ENCODE measurements at places on chromosomes 1 and 21.
A peak's percentile ranks its signal among the peaks of the same experiment; 100 is the strongest.

GRCh38 chr1:112396653-112397471 is 848 bp downstream of the CTTNBP2NL start:
- H3K27ac ChIP-seq = peak overlapping the region; percentile 85
- no peaks in the 10 kb centered on the region for H3K27me3 ChIP-seq
- no peaks in the 10 kb centered on the region for H3K36me3 ChIP-seq
- no peak for DNase-seq
- no peaks in the 10 kb centered on the region for H3K4me1 ChIP-seq

DNA sequence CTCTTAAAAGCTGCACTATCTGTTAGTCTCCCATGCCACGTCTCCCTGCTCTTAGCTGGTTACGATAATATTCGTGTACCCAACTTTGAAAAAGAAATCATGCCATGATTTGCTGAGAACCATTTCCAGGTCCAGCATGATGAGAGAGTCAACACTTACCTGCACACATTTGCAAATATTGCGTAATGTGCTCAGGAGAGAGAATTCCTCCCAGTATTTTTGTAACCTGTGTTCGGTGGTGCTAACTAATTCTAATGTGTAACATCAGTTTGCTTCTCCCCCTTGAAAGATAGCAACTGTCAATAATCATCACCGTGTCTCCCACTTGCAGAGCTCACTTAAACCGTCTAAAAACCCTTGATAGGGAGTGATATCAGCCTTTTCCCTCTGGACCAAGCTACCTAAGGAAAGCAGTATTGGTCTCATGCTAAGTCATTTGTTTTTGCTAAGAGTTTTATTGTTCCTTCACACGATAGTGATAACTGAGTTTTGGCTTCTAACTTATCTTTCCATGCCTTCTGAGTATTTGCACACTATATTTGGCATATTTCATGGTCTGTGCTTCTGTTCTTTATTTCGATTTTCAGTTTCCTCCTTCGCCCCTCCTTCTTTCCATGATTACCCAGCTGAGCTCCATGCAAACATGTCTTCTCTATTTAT is 61.1 kb upstream of the IRF2BP2 start:
- H3K36me3 ChIP-seq = no peaks in the 10 kb centered on the region
- H3K4me1 ChIP-seq = peaks cover 29% of the 10 kb centered on the region
- H3K27me3 ChIP-seq = no peaks in the 10 kb centered on the region
- peak overlapping the region; percentile 9 for H3K4me3 ChIP-seq

DNA sequence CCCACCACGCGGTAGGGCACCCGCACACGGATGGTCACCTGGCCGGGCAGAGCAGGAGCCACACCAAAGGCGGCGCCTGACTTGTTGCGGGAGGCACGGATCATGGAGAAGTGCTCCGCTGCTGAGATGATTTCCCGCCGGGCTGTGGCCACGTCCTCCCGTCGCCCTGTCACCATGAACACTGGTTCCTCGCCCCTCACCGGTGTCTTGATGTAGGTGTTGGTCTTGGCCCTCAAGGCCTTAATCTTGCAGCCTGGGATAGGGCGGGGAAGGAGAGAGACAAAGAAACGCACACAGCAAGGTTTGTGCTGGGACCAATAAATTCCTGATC is 4.9 kb downstream of the MEX3A start:
- H3K36me3 ChIP-seq = no peaks in the 10 kb centered on the region
- no peaks in the 10 kb centered on the region for H3K27me3 ChIP-seq
- DNase-seq = no peak

- H3K36me3 ChIP-seq = peaks cover 6% of the 10 kb centered on the region
- H3K4me3 ChIP-seq = no peak overlapping the region
- no peak for DNase-seq
- H3K27me3 ChIP-seq = no peaks in the 10 kb centered on the region
Measured at GRCh38 chr1:24427545-24427862, 11.9 kb downstream of the NIPAL3 start.

DNA sequence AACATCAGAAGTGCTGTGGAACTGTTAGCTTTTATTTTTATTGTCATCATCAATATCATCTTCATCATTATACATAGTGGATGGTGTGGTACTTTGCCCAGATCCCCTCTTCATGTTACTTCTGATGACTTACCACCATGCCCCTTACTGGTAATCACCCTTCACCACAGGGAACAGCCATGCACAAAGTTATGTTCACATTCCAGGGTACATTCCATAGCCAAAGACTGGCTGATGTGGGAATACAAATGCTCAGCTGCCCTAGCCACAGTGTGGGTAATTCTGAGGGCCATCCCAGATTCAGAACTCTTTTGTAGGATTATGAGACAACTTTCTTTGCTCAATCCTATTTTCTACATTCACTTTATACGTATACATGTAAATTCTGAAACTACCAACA is 691.3 kb upstream of the CXADR start:
- no peak overlapping the region for H3K27ac ChIP-seq
- H3K36me3 ChIP-seq = no peaks in the 10 kb centered on the region
- DNase-seq = no peak
- no peaks in the 10 kb centered on the region for H3K4me1 ChIP-seq
- no peaks in the 10 kb centered on the region for H3K27me3 ChIP-seq

DNA sequence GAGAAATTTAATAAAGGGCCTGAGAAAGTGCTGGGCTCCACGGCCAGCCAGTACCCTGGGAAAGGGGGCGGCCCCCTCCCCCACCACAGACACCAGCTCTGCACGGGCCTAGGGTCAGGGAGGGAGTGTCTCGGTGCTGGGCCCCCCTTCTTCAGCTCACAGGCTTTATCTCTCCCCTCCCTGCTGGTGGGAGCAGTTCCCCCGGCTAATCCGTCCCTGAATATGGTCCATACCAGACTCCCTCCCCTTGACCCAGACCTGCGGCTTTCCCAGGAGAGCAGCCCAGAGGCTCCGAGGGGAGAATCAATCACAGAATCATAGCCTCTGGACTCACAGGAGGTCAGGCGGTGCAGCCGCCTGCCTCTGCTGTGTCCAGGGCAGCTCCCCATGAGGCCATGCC is 26.0 kb upstream of the RSPO1 start:
- no peaks in the 10 kb centered on the region for H3K36me3 ChIP-seq
- DNase-seq = no peak
- H3K27me3 ChIP-seq = no peaks in the 10 kb centered on the region

DNA sequence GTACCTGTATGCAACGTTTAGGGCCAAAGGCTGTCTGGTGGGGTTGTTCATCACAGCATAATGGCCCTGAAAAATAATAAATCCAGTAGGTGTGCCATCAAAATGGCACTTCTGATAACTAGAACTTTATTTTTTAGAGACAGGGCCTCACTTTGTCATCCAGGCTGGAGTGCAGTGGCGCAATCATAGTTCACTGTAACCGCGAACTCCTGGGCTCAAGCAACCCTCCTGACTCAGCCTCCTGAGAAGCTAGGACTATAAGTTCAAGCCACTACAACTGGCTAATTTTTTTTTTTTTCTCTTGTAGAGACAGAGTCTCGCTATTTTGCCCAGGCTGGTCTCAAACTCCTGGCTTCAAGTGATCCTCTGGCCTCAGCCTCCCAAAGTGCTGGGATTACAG is 4.7 kb downstream of the SNAPIN start:
- H3K27ac ChIP-seq = no peak overlapping the region
- no peak overlapping the region for H3K4me3 ChIP-seq
- H3K4me1 ChIP-seq = no peaks in the 10 kb centered on the region
- H3K36me3 ChIP-seq = peaks cover 15% of the 10 kb centered on the region

DNA sequence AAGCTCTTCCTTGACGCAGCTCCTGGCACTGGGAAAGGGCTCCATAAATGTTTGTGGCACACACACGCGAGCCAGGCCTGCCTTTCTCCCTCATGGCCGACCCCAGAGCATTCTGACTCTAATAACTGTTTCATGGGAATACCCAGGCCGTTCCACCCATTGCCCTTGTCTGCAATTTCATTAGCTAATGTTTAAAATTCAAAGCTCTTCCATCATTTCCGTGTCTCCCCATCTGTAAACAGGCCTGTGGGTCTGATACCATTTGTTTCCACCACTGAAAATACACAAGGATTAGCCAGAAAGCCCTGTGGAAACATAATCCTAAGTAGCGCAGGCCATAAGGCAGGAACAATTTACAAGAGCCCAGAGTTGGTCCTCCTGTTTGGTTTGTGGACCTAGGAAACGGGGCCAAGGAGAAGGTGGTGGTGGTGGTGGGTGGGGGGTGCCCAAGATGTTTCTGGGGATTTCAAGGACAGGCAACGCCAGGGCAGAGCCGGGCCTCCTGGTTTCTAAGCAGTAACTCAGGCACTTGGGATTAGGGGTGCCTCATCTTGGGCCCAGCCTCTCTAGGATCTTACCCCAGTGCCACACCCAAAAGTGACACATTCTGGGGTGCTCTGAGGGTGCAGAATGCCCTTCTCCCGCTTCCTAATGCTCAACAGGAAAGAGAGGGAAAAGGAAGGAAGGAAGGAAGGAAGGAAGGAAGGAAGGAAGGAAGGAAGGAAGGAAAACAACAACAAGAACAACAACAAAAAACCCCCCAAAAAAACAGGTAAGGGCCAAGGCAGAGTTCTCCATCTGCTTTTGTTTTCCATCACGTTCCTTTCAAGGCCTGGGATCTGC is 79.4 kb downstream of the SSBP3 start:
- no peak for DNase-seq
- no peaks in the 10 kb centered on the region for H3K27me3 ChIP-seq
- no peaks in the 10 kb centered on the region for H3K36me3 ChIP-seq
- peaks cover 18% of the 10 kb centered on the region for H3K4me1 ChIP-seq
- no peak overlapping the region for H3K4me3 ChIP-seq
- H3K27ac ChIP-seq = no peak overlapping the region

- H3K27me3 ChIP-seq = no peaks in the 10 kb centered on the region
- no peaks in the 10 kb centered on the region for H3K36me3 ChIP-seq
- H3K27ac ChIP-seq = peak within 1 kb of the TSS; percentile 53
- peaks cover 10% of the 10 kb centered on the region for H3K4me1 ChIP-seq
- H3K4me3 ChIP-seq = peak within 1 kb of the TSS; percentile 79
Measured at GRCh38 chr1:35807614-35808449, at the start of gene AGO4. Gene AGO4, plus strand, starts transcription at chr1:35808016. Its CDS starts 401 bp downstream, at chr1:35808417.

DNA sequence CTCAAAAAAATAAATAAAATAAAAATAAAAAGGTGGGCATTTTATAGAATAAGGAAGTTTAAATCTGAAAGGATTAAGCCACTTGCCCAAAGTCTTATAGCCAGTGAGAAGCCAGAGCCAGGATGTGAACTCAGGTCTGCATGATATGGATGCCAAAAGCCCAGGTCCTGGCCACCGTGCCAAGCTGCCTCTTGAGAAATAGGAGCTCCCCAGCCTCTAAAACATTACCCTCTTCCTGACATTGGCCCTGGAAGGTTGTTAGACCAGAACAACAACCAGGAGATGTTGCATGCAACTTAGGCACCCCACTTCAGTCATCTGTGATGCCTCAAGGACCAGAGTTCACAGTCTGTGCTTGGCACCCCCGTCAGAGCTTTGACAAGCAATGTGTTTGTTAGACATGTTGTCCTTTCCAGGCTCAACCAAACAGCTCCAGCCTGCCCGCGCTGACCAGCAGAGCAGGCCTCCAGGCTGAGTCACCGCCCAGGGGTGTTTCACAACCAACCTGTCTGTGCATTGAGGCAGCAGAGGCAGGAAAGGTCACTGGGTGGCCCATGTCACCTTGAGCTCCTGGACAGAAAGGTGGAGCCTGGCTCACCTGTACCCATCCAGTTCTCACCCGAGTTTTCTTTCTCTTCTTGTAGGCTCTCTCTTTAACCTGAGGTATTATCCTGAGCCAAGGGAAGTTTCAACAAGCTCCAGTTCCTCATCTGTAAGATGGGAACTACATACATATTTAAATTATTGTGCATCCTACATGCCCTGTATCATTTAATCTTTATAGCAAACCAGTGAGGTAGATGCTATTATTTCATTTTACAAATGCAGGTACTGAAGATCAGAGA is 14.9 kb upstream of the MED18 start:
- H3K4me3 ChIP-seq = no peak overlapping the region
- no peaks in the 10 kb centered on the region for H3K36me3 ChIP-seq
- H3K4me1 ChIP-seq = peaks cover 28% of the 10 kb centered on the region
- peak overlapping the region; percentile 89 for H3K27ac ChIP-seq

DNA sequence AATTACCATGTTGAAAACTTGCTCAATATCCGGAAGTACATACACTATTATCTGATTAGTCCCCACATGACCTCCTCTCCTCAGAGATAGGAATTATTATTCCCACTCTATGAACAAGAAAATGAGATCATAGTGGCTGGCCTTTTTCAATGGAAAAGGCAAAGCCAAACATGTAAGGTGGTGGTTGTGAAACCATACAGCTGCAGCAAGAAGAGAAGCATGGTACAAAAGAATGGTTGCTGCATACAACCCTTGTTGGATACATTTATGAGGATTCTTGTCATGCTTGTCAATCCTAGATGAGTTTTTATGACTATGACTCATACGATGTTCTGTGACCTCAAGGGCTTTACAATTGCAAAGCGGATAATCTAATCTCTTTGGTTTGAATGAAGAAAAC is 514.7 kb downstream of the PLPP3 start:
- no peak overlapping the region for H3K27ac ChIP-seq
- no peak overlapping the region for H3K4me3 ChIP-seq
- H3K27me3 ChIP-seq = no peaks in the 10 kb centered on the region
- no peaks in the 10 kb centered on the region for H3K4me1 ChIP-seq
- no peak for DNase-seq

DNA sequence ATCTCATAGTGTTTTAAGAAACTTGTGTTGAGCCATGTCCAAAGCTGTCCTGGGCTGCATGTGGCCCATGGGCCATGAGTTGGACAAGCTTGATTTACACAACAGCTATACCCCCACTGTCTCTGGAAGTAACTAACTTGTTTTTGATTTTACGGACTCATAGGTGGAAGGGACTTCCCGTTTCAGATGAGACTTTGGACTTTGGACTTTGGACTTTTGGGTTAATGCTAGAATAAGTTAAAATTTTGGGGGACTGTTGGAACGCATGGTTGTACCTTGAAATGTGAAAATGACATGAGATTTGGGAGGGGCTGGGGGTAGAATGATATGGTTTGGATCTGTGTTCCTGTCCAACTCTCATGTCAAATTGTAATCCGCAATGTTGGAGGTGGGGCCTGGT is 52.6 kb upstream of the ZSWIM5 start:
- H3K4me3 ChIP-seq = no peak overlapping the region
- no peaks in the 10 kb centered on the region for H3K36me3 ChIP-seq
- no peaks in the 10 kb centered on the region for H3K27me3 ChIP-seq
- H3K4me1 ChIP-seq = no peaks in the 10 kb centered on the region

DNA sequence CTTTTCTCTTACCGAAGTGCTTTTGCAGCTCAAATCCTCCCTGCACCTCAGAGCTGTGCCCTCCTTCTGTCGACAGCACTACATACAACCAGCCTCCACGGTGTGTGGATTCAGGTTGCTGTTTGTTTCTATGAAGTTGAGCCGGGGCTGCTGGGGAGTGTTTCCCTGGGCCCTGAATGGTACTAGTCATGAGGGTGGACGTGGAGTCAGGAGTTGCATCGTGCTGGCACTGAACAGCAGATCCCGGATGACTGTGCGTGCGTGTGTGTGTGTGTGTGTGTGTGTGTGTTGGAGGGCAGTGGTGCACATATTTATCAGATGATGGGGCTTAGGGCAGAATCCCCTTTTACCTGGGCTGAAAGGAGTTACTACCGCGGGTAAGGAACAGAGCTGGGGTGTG is 47.0 kb downstream of the ACTL8 start:
- H3K27me3 ChIP-seq = peaks cover 11% of the 10 kb centered on the region
- no peak overlapping the region for H3K4me3 ChIP-seq
- no peak overlapping the region for H3K27ac ChIP-seq
- no peak for DNase-seq
- H3K36me3 ChIP-seq = no peaks in the 10 kb centered on the region

Data from pancreas (tissue), 10 donors.